ENCODE measurements at places on chromosomes 3 and 15.

GRCh38 chr3:155970398-155970797 lies 99.9 kb downstream of the GMPS start:
- DNase-seq: no peak

GRCh38 chr3:29427266-29428103 lies 146.6 kb downstream of the RBMS3 start:
- DNase-seq: no peak

DNA sequence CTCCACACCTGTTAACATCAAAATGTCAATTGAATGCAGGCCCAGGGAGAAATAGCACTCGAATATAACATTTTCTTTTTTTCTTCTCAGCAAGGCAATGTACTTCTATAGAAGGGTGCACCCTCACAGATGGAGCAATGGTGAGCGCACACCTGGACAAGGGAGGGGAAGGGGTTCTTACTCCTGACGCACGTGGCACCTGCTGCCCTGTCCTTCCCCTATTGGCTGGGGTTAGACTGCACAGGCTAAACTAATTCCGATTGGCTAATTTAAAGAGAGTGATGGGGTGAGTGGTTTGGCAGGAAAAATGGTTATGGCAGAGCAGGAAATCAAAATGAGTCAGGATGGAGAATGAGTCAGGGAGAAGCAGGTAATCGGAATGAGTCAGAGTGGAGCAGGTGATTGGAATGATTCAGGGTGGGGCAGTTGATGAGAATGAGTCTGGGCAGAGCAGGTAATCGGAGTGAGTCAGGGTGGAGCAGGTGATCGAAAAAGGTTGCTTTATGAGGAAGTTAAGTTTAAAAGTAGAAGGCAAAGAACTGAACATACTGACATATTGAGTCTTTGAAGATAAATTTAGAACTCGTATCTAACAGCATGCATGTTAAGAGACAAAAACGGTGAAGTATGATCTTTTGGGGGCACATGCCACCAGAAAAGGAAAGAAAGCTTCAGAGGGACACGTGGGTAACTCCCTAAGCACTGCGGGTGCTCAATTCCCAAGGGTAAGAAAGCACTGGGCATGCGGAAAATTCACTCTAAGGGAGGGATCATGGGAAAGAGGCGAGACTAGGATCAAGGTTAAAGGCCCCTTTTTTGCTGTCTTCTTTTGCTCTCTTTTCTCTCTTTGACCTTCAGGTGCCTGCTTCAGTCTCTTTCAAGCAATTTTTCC lies 72.9 kb upstream of the GALNT15 start:
- DNase-seq: peak; percentile 38

- no peak for DNase-seq
These were observed 45.6 kb downstream of the BCL2L10 start for GRCh38 chr15:52066842-52067544.

- peak; percentile 31 for DNase-seq
These were observed 71.9 kb downstream of the MGLL start for GRCh38 chr3:127750226-127751031.

DNA sequence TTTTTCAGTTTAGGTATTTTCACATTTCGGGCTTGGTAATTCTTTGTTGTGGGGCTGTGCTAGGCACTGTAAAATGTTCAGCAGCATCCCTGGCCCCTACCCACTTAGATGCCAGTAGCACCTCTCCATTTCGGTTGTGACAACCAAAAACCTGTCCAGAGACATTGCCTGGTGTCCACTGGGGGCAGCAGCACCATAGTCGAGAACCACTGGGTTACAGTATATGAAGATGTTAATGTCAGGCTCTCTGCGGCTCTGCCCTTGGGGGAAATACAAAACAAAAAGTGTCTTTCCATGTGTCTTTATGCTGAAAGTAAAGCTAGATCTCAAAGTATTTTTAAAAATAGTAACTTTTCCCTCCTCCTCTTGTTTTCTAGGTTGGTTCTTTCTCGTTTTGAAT lies 177.2 kb downstream of the ITPR1 start:
- DNase-seq: peak; percentile 22

DNA sequence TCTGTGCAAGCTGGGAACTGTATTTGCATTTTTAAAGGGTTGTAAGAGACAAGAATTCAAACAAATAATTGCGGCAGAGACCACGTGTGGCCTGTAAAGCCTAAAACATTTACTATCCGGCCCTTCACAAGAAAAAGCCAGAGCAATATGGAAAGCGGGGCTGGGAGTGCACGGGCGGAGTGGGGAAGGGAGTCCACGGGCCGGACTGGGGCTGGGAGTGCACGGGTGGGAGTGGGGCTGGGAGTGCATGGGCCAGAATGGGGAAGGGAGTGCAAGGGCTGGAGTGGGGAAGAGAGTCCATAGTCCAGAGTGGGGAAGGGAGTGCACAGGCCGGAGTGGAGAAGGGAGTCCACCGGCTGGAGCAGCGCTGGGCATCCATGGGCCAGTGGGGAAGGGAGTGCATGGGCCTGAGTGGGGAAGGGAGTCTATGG lies 41.2 kb downstream of the KLF15 start:
- DNase-seq: no peak

GRCh38 chr3:85474241-85474640 lies 515.5 kb downstream of the CADM2 start:
- no peak for DNase-seq

DNA sequence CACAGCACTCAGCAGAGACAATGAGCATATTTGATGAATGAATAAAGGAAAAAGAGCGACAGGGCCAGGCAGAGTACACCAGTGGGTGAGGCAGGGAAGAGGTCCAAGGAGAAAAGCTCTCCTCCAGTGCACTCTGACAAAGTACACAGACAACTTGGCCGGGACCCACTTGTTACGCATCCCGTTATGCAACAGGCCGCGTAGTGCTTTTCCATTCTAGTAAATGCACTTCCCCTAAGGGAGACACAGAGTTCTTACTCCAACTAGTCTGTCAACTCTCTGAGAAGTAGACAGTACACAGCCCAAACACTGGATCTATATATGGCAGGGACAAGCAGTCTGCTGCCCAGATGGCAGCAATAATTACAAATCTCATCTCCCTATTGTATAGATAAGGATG lies 18.5 kb downstream of the LARP6 start:
- no peak for DNase-seq

DNA sequence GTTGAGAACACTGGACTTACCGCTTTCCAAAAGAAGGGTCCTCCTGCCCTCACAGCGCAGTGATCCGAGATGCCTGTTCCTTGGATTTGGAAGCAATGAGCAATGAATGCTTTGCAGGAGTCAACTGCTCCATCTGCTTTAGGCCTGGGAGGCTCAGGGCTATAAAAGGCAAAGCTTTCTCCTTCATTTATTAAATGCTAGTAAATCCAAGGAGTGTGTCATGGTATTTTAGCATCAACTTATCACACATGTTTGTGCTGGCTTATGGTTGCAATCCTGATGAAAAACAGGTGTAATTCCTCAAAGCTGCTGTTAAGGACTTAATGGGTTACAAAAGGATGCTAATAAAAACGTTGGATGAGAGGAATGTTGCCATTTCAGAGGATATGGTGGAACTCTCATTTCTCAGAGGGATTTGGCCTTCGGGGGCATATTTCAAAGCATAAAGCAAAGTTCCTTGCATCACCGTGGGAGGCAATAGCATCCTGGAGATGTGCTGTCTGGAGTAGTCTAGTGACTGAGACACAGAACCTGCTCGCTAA lies 158.5 kb upstream of the TPM1 start:
- DNase-seq: no peak

DNA sequence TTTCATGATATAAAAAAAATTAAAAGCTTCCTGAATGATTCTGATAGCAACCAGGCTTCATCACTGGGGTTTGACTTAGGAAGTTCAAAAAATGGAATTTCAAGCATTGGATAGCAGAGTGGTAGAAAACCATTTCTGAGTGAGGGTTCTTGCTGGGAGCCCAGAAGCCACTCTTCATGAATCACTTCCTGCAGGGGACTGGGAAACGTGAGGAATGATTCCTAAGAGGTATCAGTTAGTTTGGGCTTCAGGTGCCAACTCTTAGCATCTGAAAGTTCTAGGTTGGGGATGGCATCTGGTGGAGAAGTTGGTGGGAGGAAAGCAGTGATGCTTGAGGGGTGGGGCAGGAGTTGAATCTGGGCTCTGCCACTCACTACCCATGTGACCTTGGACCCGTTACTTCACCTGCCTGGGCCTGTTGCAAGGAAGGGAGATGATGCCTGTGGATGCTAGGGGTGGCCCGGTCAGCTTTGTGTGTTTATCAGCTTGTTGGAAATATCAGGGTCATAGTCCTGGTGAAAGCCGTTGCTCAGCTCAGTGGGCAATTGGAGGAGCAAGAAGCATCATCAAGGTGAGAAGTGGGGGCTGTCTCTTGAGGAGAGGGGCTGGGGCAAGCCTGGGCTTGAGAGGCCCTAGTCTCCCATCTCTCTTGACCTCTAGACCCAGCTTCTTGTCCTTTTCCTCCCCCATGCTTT lies 37.0 kb upstream of the TNFAIP8L3 start:
- DNase-seq: no peak

DNA sequence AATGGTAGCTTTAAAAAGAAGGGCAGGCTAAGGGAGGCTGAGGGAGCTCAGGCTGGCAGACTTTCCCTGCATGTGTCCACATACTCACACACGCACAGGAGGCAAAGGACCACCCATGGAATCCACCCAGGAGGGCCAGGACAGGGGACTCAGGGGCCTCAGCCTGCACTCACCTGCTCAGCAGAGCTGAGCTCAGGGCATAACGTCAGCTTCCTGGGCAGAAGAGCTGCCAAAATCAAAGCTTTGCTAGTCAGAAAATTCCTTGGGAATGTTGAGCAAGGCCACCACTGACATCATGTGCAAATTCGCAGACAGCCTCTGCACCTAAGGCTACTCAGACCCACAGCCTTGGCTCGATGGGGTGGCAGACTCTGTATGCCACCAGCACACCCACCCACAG lies 16.4 kb upstream of the ALAS1 start:
- DNase-seq: no peak

- no peak for DNase-seq
These were observed 24.5 kb downstream of the BTLA start for GRCh38 chr3:112474796-112475195.

GRCh38 chr15:96121086-96121920 lies 209.2 kb upstream of the NR2F2 start:
- DNase-seq: no peak

GRCh38 chr3:197325773-197326172 lies 27.4 kb upstream of the DLG1 start:
- no peak for DNase-seq

DNA sequence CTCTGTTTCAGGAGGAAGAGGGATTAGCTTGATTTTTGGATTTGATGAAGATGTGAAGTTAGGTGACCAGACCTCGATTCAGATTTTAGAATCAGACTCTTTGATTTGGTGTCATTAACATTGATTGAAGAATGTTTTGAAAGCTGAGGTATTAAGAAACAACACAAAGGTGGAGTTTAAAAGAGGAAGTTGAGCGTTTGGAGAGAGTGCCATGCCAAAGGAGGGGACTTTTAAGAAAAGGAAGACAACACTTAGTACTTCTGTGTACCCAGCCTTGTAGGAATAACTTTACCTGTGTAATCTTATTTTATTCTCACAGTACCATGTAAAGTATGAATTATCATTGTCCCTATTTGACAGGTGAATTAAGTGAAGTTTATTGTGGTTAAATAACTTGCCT lies 34.4 kb downstream of the PPARG start:
- DNase-seq: no peak

GRCh38 chr15:40029979-40030893 lies 8.7 kb downstream of the SRP14 start:
- peak; percentile 61 for DNase-seq

- no peak for DNase-seq
These were observed 16.5 kb downstream of the TPM1 start for GRCh38 chr15:63059075-63059474.

DNA sequence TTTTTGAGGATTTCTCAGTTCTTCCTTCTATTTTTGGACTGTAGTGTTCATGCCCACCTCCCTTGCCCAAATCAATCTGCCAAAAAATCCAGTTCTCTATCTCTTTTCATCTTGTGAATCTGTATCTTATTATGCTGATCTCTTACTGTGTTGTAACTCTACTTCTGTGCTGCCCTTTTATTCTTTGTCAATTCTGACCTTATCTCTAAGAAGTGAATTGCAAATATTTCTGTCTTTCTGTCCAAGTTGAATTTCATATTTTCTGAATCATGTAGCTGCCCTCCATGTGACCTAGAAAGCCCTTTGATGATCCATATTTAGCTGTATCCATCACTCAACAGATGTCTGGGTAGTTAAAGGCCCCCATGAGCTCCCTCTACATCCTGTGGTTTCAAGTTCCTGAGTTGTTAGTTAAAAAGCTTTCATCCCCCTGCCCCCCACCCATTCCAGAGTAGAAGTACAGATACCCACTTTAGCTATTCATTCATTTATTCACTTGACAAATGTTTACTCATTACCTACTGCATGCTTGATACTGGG lies 33.6 kb upstream of the ETV5 start:
- DNase-seq: no peak

DNA sequence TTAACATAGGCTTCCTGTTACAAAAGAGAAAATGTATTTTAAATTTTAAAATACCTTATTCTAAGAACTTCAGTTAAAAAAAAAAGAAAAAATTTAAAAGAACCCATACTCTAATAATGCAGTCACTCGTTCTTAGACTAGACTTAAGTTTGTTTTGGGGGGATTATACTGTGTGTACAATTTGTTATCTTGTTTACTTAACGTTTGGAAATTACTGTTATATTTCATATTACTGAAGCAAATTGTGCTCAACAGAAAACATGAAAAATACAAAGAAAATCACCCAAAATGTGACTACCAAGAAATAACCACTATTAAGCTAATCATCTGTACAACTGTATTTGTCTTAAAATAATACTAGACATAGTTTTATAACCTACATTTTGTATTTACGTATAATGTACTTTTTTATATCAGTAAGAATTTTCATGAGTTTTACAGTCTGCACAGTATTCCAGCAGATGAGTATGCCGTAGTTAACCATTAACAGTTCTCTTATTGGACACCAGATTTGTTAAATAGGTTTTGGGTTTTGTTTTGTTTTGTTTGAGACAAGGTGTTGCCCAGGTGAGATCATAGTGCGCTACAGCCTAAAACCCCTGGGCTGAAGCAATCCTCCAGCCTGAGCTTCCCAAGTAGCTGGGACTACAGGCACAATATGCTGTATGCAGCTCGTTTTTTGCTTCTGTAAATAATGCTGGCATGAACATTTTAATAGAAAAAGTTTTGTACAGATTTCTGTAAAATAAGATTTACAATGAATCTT lies 88.8 kb upstream of the CHD2 start:
- no peak for DNase-seq

DNA sequence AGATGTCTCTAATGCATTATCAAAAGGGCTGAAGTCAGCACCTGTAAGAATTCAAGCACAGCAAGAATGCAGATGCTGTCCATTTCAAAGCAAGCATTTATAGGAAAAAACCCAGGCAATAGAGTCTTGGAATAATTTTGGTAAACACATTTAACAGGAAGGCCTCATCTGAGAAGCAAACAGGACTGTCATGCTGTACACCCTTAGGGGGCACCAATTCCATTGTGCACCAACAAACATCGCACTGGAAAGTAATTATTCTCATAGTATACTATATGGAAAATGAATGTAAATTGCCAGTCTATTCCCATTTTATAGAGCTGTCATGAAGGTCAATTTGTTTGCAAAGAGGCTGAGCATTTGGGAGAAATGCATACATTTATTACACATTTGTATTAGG lies 247.3 kb upstream of the SUCLG2 start:
- DNase-seq: no peak

All from activated CD4-positive, alpha-beta T cell treated with anti-CD3 and anti-CD28 coated beads for 36 hours (primary cell).